ENCODE measurements at places on chromosomes 1 and 21.

GRCh38 chr1:234960722-234961455 lies 167.7 kb downstream of the TOMM20 start:
- DNase-seq: no peak

DNA sequence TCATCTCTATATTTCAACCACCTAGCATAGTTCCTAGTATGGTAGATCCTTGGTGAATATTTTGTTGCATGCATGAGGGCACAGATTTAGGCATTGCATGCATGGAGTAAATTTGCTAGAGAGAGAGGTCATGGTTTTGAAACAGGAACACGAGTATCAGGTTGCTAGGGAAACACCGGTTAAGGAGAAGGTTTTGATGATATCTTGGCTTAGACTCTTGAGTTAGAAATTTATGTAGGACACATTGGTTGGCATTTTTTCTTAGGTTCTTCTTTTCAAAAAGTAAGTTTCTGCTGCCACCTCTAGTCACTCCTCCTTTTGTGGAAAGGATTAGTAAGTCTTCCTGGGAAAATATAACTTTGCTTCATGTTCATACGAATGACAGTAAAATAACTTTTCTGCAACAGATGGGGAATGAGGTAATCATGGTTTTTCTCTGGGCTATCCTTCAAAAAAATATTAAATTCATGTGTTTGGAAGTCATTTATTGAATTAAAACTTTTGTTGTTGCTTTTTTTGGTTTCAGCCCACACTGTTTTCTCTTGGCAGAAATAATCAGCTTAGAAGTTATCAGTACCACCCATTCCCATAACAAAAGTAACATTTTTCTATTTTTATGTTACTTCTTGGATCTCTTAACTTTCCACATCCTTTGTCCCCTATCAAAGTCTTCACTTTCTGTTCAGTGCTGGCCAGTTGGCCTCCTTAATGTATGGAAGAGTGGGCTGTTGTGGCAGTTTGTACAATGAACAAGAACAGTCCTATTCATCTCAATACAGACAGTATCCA lies 97.3 kb downstream of the PLA2G4A start:
- DNase-seq: no peak

DNA sequence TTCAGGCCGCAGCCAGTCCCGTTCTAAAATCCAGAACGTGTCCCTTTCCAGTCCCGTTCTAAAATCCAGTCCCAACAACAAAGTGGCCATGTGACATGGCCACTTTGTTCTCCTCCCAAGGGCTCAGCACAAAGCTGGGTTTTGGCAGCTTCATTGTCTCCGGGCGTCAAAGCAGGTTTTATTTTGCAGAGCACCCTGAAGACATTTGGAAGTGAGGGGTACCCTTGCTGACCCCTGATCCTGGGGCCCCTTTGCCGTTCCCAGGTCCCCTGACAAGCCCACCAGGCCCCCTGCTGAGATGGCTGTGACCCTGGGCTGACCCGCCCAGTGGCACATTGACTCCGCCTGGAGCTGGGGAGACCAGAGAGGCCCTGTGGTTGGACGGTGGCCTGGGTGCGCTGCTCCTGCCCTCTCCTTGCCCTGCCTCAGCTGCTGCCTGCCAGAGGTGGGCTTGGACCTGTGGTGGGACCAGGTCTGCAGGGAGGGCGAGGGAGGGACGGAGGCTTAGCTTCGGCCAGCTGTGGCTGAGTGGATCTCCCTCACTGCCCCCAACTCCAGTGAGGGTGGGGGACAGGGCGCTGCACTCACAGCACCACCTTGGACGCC lies 4.3 kb downstream of the PFKL start:
- DNase-seq: no peak

GRCh38 chr1:85495556-85495955 lies 30.6 kb upstream of the DDAH1 start:
- no peak for DNase-seq

DNA sequence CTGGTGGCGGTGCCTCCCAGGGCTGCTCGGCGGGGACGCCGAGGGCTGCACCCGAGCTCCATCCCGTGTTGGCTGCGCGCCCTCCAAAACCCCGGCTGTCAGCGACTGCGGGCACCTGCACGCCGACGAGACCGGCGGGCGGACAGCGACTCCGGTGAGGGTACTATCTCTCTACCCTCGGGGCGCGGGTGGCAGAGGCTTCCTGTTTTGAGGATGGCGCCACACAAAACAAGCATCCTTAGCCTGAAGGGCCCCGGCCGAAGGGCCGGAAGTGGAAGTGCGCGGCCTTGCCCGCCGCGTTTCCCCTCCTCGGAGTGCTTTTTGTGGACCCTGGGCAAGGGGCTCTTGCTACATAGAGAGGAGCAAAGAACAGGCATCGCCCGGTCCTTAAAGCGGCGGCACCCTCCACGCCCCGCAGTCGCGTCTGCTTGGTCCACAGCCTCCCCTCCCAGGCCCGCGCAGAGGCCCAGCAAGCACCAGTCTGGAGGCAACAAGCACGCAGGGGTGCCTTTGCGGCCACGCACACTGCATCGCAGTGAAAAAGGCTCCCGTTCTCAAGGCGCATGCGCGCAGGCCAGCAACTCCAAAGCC lies 561 bp upstream of the COQ8A start:
- DNase-seq: peak; percentile 71

- DNase-seq: no peak
Measured at GRCh38 chr1:79945391-79945790, 938.9 kb upstream of the ADGRL4 start.

DNA sequence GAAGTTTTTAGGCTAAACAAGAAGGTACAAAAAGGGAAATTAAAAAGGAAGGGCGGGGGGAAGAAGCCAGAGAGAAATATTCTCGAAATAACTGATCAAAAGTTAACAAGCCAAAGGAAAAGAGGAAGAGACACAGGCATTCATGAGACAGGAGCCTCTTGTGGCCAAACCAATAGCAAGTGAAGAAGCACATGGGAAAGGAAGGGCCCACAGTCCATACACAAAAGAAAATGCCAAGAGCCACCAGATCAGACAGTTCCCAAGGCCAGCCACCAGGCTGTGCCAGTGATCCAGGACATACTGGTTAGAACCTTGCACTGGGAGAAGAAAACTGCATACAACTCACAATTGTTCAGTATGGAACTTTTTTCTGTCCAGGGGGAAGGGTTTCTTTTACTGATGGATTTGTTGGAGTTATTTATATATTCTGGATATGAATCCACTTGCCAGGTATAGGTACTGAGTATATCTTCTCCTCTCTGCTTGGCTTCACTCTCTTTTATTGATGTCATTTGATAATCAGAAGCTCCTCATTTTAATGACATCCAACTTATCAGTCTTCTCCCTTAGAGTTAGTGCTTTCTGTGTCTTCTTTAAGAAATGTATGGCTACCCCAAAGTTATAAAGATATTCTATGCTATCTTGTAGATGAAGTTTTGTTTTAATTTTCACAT lies 76.8 kb downstream of the CD46 start:
- peak; percentile 73 for DNase-seq

GRCh38 chr1:6330410-6330911 lies 63.1 kb downstream of the ACOT7 start:
- no peak for DNase-seq

DNA sequence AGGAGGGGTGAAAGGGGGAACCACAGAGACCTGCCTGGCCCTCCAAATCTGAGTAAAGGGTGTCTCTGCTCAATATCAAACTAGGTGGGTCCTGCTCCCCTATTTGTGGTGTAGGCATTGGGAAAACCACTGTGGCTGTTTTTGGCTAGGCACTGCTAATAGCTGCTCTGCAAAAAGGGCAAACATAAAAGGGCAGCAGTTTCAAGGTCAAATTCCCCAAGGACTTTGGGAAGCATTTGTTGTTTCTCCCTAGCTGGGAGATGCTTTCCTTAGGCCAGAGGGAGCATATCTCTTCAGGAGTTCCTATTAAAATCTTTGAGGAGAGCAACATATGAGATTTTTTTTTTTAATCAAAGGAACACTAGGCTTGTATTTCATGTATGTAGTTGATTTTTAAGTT lies 2.4 kb downstream of the C1orf162 start:
- no peak for DNase-seq

- DNase-seq: no peak
Measured at GRCh38 chr1:183029591-183030000, 6.4 kb downstream of the LAMC1 start.

- no peak for DNase-seq
Measured at GRCh38 chr1:5692664-5693063, 299.6 kb downstream of the NPHP4 start.

GRCh38 chr21:35563885-35564451 lies 496.4 kb downstream of the SETD4 start:
- no peak for DNase-seq

DNA sequence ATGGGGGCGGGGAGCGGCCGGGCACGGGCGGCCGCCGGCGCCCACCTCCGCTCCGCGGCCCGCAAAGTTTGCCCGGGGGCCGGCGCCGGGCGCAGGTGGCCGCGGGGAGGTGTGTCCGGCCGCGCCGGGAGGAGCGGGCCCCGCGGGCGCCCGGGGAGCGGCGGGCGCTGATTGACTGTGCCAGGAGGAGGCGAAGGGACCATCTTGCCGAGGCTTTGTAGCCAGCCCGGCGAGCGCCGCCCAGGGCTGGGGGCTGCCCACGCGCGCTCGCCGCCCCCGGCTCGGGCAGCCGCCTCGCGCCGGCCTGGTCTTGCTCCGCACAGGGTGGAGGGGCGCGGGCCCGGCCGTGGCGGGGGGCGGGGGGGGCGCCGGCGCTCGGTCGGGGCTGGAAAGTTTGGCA lies 432 bp downstream of the EPHB2 start:
- no peak for DNase-seq

- DNase-seq: no peak
Measured at GRCh38 chr21:41536827-41537103, 28.8 kb upstream of the TMPRSS2 start.

GRCh38 chr1:37267111-37267835 lies 207.1 kb upstream of the ZC3H12A start:
- no peak for DNase-seq

DNA sequence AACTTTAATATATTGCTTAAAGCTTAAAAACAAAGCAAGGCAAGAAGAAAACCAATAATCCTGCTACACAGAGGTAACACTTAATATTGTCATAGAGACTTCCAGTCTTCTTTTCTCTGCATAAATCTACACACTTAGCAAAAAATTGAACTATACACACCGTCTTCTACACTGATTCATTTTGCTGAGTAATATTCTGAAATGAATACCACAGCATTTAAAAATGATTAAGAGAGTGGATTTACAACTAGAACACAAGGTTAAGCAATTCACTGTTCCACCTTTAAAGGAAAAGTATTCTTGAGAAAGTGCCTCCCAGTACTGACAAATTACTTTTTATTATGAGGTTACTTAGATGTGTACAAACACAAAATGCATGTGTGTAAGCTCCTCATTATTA lies 22.2 kb upstream of the ITPKB start:
- no peak for DNase-seq

- DNase-seq: no peak
Measured at GRCh38 chr1:228112617-228113016, 3.5 kb upstream of the MRPL55 start.

- DNase-seq: no peak
Measured at GRCh38 chr21:41674402-41674801, 92.5 kb downstream of the RIPK4 start.

GRCh38 chr1:87117761-87118368 lies 203.4 kb downstream of the HS2ST1 start:
- no peak for DNase-seq

- no peak for DNase-seq
Measured at GRCh38 chr1:228393268-228393701, 13.3 kb downstream of the TRIM11 start.

DNA sequence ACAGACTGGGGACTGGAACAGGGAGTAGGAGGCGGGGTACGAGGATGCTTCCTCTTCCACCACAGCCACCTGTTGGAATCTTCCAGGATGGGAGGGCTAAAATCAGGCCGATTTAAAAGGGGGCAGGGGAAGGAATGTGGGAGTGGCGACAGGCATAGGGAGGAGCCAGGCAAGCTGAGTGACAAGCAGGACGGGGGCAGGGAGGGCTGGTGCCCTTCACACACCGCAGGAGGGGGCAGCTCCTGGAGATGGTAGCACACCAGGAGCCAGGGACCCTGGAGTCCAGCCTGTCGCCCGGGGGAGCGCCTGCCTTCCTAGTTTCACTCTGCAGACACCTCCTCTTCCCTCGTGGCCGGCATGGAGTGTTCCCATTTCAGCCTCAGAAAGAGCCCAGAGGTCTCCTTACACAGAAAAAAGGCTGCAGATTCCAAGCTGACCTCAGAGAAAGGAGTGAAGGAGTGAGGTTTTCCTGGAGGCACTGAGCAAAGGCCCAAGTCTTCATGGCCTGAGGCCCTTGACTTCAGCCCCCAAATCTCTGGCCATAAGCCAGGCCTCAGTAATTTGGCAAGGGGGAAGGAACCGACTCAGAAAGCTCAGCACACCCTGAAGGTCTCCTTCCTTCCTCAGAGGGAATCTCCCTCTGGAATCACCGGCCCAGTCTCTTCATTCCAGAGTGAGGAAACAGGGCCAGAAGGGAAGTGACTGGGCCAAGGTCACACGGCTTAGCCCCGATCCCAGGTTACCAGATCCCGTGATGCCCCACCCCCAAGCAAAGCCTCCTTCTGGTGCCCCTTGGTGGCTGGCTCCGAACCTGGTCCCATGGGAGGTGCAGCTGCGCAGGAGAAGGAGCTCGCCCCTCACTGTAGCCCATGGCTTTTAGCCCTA lies 8.1 kb downstream of the BLACAT1 start:
- no peak for DNase-seq

DNA sequence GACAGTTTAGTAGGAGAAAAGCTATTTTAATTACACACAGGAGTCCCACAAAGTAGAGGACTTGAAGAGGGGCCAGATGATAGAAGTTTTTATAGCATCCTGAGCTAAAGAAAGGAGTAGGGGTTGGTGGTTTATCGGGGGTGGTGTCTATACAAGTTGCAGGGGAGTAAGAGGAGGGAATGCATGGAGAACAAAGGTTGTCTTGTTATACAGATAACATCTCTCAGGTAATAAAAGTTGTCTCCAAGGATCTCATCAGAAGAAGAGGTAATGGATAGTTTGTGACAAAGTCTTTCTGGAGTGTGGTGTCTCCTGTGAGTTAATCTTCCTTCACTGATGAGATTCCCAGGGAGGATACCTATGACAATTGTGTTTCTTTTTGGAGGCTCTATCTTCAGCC lies 23.4 kb upstream of the NUF2 start:
- DNase-seq: no peak

GRCh38 chr1:248825573-248825908 lies 174 bp downstream of the SH3BP5L start:
- no peak for DNase-seq

DNA sequence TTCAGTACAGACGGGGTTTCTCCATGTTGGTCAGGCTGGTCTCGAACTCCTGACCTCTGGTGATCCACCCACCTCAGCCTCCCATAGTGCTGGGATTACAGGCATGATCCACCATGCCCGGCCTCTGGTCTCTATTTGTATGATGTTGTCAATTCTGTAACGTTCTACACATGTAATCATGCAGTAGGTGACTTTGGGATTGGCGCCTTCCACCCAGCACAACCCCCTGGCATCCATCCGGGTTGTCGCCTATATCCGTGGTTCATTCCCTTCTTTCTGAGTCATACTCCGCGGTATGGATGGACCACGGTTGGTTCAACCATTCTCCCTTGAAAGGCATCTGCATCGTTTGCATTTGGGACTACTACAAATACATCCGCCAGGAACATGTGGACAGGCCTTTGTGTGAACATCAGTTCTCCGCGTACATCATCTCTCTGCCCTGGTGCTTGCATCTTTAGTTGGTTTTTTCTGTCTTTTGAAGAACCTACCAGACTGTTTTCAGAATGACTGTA lies 72.1 kb downstream of the PDE9A start:
- DNase-seq: no peak

- DNase-seq: no peak
Measured at GRCh38 chr1:21048462-21048861, 128.2 kb downstream of the EIF4G3 start.

- DNase-seq: peak; percentile 32
Measured at GRCh38 chr21:33642896-33643657, 776 bp downstream of the ITSN1 start.

Measured in activated CD8-positive, alpha-beta T cell treated with anti-CD3 and anti-CD28 coated beads for 36 hours (primary cell).